ENCODE measurements at places on chromosomes 7 and 10. TPM values are rescaled to one million over a fixed set of nuclear protein-coding genes. Genes with fewer than 3 reads are reported as not detected.

- no peak for DNase-seq
These were observed 4.8 kb downstream of the PRRT4 start for GRCh38 chr7:128356546-128357216.

Gene HTR7
- not detected for total RNA-seq

GRCh38 chr10:80283536-80284199, 5.8 kb downstream of the MAT1A start:
- DNase-seq: no peak

DNA sequence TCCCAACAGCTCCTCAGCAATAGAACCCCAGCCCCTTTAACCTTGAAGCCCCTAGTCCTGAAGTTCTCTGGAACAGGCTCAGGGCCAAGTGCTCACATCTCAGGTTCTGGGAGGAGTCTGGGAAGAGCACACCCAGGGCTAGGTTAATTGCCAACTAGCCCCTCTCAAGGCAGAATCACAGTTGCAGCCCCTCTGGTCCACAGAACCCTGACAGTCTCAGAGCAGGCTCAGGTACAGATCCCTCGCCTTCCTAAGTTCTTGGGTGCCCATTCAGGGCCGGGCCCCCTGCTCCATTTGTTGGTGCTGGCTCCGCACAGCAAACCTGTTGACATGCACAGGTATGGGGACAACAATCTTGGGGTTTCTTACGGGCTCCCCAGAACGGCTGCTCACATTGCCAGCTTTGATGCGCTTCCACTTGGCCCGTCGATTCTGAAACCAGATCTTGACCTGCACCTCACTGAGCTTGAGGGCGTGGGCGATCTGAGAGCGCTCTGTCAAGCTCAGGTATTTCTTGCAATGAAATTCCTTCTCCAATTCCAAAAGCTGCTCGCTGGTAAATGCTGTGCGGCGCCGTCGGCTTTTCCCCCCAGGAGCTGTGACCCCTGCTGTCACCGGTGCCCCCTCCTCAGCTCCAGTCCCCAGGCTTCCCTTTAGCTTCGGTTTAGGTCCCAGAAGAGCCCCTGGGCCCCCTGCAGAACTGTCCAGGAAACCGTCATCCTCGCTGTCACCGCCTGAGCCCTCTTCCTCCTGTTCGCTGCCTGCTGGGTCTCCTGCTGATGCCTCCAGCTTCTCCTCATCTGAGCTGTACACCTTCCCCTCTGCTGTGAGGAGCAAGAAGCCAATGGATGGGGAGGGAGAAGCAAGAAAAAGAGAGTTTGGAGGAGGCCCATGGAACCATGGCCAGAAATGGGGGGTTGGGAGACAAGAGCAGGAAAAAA, 18.9 kb downstream of the GBX1 start:
- DNase-seq: no peak

GRCh38 chr10:101597091-101597900, 9.2 kb downstream of the DPCD start:
- no peak for DNase-seq

DNA sequence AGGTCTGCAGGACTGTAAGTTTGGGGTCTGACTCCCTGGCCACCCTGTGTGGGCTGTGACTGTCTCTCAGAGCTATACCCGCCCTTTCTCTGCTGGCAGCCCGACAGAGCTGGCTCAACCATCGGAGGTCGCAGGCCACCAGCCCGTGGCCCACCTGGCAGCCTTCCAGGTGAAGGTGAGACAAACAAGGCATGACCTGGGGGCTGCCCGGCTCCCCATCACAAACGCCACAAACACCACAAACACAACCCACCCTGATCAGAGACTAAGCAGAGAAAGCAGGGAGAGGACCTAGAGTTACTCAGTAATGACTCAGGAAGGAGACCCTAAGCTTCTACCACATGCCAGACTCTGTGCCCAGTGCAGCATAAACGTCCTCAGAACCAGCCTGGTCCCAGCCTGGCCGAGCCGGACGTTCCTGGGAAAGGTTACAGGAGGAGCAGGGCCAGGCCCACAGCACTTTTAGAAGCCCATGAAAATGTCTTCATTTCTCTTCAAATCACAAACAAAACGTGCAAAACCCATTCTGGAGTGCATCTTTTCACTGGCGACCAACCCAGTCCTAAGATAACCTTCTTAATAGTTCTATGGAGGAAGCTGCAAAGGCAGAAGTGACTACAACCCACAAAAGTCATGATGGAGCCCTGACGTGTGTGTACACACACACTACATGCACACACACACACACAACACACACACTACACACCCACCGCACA, 66.8 kb downstream of the MKI67 start:
- DNase-seq: no peak

GRCh38 chr10:1853801-1854200, 116.5 kb upstream of the ADARB2 start:
- no peak for DNase-seq

Gene PKD1L1
- 0.05 TPM for total RNA-seq

DNA sequence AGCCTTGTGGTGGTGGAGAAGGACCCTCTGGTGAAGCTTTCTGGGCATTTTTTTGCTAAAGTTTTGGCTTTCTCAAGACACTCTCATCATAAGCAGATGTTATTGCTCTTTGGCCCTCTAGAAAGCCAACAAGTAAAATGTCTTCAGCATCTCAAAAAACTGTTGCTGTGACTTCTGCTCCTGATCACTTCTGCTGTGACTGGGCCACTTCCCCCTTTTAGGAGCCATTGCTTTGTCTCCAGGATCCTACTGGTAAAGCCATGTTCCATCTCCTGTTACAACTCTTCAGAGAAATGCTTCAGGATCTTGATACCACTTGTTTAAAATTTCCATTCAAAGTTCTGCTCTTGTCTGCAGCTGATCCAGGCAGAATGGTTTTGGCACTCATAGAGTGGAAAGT, 10.9 kb downstream of the PARP12 start:
- no peak for DNase-seq

DNA sequence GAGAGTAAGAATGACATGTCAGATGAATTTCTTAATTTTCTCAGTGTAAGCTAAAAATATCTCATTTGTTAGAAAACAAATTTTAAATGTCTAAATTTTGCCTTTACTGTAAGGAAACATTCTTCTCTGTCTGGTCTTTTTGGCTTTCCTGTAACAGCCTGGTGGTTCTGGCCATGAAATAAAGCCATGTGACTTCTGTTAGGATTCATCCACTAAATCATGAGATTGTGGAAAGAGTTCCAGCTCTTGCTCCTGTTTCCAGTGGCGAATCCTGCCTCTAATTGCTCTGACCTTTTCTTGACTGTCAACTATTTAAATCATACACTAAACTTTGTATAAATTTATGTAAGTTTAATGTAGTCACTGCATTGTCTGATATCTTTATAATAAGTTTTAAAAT, 398.5 kb upstream of the AKR1E2 start:
- no peak for DNase-seq

GRCh38 chr7:99126921-99127553, 16.9 kb downstream of the SMURF1 start:
- no peak for DNase-seq

DNA sequence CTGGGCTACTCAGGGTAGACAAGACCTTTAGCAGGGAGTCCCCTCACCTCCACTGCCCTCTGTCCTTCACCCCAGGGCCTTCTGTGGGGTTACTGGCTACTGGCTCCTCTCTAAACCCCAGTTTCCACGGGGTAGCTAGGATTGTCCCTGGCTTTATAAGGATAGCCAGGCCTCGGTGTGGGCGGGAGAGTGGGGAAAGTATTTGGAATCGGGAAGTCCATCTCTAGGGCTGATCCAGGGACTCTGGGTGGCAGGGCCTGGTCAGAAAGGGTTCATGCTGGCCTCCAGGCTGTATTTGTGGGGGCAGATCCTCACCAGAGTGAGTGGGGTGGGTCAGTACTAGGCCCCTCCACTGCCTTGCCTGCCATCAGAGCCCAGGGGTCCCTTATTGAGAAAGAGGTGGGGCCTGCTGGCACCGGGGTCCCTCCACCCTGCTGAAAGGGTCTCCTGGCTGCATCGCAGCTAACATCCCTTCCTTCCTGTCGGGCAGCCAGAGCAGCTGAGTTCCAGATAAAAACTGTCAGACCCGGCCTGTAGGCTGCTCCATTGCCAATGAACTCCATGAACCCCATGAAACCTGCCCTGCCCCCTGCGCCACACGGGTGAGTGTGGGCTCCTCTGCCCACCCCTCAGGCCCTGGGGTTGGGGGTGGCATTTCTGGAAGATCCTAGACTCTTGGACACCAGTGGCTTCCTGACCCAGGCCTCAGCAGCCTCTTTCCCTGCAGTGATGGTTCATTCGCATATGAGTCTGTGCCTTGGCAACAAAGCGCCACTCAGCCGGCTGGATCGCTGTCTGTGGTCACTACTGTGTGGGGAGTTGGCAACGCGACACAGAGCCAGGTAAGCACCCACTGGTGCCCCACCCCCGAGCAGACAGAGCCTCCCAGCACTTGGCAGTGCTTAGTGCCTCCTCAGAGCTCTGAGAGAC, 7.3 kb downstream of the ZMIZ2 start:
- no peak for DNase-seq

Gene CNTNAP2
- not detected for total RNA-seq

DNA sequence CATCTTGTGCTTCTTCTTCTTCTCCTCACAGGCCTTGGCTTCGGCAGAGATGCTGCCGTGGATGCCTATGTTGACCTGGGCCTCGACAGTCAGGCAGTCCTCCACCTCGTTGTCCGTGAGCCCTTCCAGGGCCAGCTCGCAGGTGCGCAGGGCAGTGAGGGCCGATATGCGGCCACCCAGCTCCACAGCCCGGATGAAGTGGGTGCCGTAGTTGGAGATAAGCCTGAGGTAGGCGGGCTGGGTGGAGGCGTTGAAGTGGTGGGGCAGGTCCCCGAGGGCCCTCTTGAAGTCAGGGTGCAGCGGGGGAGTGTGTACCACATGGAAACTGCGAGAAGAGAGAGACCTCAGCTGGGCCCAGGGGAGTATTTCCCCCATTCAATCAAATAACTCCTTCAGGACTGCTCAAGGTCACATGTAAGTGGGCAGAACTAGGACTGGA, 3.7 kb downstream of the PRF1 start:
- no peak for DNase-seq

Gene TMEM176B
- total RNA-seq: not detected

DNA sequence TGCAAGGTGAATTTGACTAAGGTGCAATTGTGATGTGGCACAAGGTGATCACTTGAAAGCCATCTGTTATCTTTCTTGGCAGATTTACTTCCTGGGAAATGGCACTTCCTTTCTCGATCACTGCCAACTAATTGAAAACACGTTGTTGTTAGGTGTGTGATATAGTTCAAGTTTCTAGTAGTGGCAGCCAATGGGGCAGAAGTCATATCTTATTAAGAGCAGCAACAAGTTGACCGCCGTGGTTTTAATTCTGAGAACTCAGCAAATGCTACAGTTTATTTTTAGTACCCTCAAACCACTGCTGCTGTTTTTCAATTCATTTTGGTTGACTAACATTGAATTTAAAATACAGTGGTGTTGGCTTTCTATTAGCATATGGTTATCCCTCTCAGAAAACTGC, 1.6 kb downstream of the CHN2 start:
- no peak for DNase-seq

Measured in activated CD4-positive, alpha-beta T cell treated with anti-CD3 and anti-CD28 coated beads, Interleukin-2, amount 10 ng/mL, durations not matched to agents 24 days and 14 days (primary cell).